ENCODE measurements at places on chromosomes 2 and 18. TPM values are rescaled to one million over a fixed set of nuclear protein-coding genes. Genes with fewer than 3 reads are reported as not detected.

- peak; percentile 80 for DNase-seq
Observed at GRCh38 chr2:174051741-174052583, 86.8 kb upstream of the SP3 start.

GRCh38 chr2:2243666-2244065 is 87.4 kb downstream of the MYT1L start:
- DNase-seq: peak; percentile 45

GRCh38 chr2:190469771-190470170 is 61.6 kb downstream of the MFSD6 start:
- DNase-seq: peak; percentile 39

DNA sequence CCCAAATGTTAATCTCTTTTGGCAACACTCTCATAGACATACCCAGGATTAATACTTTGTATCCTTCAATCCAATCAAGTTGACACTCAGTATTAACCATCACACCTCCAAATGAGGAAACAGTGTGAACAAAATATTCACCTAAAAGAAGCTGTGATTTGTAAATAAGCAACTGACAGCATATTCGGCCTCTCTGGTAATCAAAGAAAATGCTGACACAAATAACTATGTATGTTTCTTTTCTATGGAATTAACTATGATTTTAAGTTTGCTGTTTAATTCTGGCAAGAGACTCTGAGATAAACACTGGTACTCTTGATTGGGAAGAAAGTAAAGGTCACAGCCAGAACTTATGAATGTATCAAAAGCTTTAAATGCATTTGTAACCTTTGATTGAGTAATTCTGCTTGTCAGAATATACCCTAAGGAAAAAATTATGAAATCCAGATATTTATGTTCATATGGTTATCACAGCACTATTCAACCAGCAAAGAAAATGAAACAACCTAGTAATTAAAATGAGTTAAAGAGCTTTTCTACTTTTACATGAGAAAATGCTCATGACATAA is 3.6 kb upstream of the GYPC start:
- no peak for DNase-seq

DNA sequence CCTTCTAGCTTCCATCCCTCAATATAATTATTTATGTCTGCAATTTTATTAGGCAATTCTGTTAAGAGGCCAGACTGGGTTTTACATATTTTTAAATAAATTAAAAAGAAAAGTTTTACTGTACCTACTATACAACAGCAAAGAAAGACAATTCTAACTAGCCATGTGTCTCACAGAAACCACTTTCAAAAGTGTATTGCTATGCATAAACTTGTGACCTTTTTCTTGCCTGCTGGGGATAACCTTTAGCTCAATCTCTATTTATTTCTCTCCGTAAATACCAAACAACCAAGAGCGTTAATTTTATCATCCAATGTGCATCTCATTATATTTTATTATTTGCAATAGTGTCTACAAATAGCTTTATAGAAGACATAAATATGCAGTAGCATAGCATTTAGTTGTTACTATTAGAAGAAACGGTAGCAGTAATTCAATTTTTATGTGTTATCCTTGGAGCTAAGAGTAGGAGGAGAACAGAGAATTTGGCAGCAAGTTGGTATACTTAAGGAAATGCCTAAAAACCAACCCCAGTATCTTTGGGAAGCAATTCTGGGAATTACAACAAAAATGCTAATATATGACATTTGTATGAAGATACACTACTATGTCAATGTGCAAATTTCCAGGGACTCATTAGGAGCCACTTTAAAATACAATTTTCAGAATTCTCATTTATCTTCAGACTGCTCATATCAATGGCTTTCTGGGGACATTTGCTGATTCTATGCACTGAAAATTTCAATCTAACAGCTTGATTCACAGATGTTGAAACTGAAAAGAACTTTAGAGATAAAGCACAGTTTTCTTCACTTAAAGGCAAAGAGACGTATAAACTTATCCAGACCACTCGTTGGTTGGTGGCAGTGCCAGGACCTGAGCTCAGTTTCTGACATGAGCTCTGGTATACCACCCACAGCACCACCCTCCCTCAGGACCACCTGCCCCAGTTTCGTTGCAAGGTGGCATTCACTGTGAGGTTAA is 23.0 kb upstream of the RTN4 start:
- DNase-seq: no peak

- DNase-seq: peak; percentile 91
Observed at GRCh38 chr18:25832001-25832604, 258.3 kb downstream of the SS18 start.

DNA sequence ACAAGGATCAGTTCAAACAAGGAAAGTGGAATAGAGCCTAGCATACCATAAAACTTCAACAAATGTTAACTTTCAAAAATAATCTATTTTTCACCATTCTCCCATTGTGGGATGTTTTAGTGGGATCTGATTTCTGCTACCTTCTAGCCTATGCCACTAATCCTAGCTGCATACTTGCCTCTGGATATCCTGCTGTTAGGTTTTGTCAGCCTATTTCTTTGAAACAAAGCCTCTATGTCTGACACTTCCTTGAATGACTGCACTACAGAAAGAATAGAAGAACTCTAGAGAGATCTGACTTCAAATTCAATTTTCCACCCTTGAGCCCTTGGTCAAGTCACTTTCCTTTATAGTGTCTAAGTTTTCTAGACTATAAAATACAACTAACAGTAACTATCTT is 291.5 kb downstream of the PTH2R start:
- no peak for DNase-seq

DNA sequence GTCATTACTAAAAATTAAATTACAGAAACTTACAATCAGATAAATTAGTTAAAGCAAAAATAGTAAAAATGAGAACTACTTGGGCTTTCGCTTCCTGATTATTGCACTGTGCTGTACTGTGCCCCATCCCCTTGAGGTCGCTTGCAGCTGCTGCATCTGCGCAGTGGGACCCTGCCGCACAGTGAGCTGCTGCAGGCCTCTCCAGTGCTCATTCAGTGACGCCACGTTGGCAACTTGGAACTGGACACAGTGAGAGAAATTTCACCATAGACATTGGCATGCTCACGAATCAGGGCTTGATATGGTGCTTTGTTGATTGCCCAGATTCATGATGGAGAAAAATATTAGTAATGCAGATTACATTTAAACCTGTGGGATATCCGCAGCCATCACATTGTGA is 290.8 kb upstream of the MYT1L start:
- no peak for DNase-seq

GRCh38 chr18:44826418-44827259 is 146.0 kb downstream of the SETBP1 start:
- peak; percentile 85 for DNase-seq

- no peak for DNase-seq
Observed at GRCh38 chr2:86143926-86144685, 38.1 kb downstream of the PTCD3 start.

- DNase-seq: peak; percentile 68
Observed at GRCh38 chr2:240060977-240061591, 7.8 kb upstream of the OR6B3 start.

- no peak for DNase-seq
Observed at GRCh38 chr2:151261977-151262291, 271 bp upstream of the RBM43 start.

- no peak for DNase-seq
Observed at GRCh38 chr2:197097578-197098366, 171.3 kb upstream of the PGAP1 start.

- no peak for DNase-seq
Observed at GRCh38 chr18:36734596-36734995, 94.2 kb downstream of the TPGS2 start.

GRCh38 chr2:63784461-63784860 is 57.2 kb upstream of the UGP2 start:
- no peak for DNase-seq

DNA sequence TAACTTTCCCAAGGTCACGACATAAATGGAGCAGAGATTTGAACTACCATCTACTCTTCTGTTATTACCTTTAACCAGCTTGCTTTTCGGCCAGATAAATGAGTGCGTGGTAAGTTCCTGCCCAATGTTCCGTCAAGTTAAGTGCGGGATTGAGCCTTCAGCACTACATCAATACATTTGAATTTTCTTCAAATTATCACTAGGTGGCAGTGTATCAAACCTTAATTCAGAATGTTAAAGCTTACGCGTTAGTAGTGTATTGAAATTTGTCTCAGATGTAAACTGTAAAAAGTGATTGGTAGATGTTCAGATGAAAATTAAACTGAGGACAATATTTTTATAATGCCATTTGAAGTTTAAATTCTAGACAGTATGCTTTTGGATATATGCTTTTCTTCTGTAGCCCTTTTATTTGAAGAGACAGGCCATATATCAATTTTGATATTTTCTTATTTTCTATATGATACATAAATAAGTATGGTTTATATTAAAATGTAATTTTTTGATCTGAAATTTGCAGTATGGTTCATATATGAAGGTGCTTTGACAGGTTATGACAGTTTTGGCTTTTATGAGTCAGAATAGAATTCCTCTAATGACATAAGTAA is 681.3 kb downstream of the ADCYAP1 start:
- peak; percentile 29 for DNase-seq

DNA sequence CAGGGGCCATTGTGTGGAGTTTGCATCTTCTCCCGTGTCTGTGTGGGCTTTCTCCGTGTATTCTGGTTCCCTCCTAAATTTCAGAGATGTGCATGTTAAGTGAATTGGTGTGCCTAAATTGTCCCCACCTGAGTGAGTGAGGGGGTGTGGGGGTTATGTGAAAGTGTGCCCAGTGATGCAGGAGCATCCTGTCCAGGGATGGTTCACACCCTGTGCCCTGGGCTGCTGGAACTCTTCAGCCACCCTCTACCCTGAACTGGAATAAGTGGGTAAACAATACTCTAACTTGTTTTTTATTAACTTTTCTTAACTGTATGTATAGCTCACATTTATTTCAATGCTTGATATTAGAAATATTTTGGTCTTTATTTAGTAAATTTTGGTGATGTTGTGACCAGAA is 56.0 kb downstream of the UBE2E3 start:
- DNase-seq: no peak

DNA sequence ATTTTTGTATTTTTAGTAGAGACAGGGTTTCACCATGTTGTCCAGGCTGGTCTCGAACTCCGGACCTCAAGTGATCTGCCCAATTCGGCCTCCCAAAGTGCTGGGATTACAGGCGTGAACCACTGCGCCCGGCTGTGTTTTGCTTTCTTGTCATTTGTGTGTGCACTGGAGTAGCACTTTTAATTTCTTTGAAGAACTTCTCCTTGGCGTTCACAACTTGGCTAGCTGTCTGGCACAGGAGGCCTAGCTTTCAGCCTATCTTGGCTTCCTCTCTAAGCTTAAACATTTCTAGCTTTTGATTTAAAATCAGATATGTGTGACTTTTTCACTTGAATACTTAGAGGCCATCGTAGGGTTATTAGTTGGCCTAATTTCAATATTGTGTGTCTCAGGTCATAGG is 93.0 kb downstream of the COMMD1 start:
- DNase-seq: no peak

DNA sequence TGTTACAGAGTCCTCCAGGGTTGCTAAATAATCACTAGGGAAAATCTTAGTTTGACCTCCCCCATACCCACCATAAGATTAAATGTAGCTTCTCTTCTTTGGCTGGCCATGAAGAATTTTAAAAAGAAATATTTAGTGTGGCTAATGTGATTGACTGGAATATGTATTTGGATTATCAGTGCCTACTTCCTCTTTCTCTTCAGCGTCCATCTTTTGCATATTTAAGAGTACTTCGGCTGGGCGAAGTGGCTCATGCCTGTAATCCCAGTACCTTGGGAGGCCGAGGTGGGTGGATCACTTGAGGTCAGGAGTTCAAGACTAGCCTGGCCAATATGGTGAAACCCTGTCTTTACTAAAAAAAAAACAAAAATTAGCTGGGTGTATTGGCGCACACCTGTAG is 28.8 kb downstream of the ADAM23 start:
- DNase-seq: no peak

DNA sequence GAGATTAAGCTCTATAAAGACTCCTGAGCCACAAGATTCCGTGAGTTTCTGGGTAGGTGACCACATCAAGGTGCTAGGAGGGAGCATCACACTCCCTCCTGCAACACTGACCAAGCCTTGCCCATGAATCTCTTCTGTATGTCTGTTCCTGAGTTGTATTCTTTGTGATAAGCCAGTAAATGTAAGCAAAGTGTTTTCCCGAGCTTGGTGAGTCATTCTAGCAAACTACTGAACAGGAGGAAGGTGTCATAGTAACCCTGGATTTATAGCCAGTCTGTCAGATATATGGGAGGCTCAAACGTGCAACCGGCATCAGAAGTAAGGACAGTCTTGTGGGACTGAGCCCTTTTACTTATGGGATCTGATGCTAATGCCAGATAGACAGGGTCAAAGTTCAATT is 346.1 kb upstream of the KYNU start:
- no peak for DNase-seq

The KIAA1328 gene
- 5.0 TPM for total RNA-seq

The ALKAL2 gene
- total RNA-seq: not detected

The DOK6 gene
- total RNA-seq: not detected

The GREB1 gene
- total RNA-seq: 0.52 TPM

The SLC9A4 gene
- 0.42 TPM for total RNA-seq

The MERTK gene
- 0.21 TPM for total RNA-seq

The CIB4 gene
- not detected for total RNA-seq

The COL5A2 gene
- total RNA-seq: 285 TPM

The MTCL1 gene
- 66.9 TPM for total RNA-seq
